ENCODE measurements at places on chromosomes 5 and 9.

DNA sequence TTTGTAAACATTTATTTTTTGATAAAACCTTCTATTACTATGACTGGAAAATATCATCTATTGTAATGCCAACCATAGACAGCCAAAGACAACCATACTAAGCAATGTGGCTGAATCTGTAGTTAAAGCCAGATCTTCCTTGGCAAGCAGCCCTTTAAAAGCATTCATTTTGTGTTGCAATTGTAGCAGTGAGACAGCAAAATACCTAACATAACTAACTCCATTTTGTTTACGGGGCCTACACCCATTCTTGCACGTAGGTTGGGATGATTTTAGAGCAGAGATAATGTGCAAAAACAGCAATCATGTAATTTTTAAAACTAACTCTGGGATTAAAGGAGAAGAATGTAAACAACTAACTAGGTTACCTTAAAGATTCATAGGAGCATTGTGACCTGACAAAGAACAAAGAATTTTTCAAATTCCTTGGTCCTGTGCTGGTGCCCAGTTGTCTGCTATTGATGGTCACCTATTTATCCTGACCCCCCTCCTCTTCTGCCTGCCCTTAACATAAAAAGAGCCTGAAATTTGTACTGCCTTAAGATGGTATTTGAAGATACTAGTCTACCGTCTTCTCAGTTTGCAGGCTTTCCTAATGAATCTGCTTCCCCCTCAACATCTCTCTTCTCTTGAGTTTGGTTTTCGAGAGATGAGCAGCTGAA, 10.6 kb downstream of the IFNA1 start:
- DNase-seq, result no peak

DNA sequence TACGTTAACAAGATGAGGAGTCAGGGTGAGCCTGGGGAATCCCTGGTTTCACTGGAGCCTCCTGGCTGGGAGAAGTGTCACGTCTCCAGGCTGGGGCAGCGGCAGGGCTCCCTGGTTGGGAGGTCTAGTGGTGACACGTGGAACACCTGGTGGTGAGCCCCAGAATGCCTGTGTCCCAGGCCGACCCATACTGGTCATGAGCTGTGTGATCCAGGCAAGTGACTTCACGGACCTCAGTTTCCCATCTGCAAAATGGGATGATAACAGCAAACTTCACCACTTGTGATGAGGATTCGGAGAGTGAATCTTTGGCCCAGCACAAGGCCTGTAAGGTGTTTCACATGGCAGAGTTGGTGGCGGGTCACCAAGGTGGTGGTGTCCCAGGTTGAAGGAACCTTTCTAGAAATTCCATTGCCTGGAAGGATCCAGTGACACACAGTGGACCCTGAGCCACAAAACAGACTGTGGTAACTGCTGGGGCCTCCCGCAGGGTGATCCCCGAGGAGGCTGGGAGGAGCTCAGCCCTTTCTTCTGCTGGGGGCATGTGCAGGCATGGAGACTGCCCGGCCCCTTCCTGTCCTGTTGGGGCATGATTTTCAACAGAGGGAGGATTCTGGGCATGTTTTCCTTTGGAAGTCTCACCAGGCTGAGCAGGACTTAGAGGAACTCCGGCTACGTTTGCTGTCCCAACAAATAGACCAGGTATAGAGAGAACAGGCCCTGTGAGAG, 153.9 kb upstream of the IER5L start:
- DNase-seq, result no peak

- DNase-seq, result no peak
These were observed 7.4 kb downstream of the ZCCHC9 start for GRCh38 chr5:81308836-81309235.

- no peak for DNase-seq
These were observed 510 bp downstream of the NOXA1 start for GRCh38 chr9:137423514-137424291.

- no peak for DNase-seq
These were observed 88.5 kb downstream of the NDFIP1 start for GRCh38 chr5:142197098-142197497.

DNA sequence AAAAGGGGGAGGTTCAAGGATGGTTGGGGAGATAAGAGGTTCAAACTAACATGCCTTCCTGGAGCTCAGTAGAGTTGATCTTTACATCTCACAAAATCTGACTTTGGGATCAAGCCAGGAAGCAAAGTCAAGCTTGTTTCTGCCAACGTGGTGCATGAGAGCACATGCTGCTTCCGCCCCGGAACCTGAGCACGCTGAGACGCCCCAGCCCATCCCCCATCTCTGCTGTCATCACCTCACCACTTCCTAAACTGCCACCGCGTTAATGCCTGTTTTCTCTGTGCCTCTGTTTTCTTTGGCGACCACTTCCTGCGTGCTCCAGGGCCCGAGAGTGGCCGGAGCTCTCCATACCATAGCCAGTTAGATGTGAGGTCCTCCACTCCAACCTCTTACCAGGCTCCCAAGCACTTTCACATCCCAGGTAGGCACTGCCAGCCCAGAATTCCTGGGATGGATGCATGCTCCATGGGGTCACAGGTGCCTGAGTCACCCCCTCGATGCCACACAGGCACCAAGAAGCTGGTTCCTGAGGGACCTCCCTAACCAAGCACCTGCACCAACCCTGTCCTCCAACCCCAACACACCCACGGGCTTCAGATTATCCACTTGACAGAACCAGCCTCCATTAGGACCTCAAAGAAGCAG, 31.2 kb upstream of the AFAP1L1 start:
- DNase-seq, result no peak

- no peak for DNase-seq
These were observed 33.0 kb downstream of the IRF1 start for GRCh38 chr5:132457371-132458225.

GRCh38 chr5:68749631-68750030, 344.2 kb upstream of the SLC30A5 start:
- DNase-seq, result no peak
